ENCODE measurements at places on chromosomes 2 and 18.

DNA sequence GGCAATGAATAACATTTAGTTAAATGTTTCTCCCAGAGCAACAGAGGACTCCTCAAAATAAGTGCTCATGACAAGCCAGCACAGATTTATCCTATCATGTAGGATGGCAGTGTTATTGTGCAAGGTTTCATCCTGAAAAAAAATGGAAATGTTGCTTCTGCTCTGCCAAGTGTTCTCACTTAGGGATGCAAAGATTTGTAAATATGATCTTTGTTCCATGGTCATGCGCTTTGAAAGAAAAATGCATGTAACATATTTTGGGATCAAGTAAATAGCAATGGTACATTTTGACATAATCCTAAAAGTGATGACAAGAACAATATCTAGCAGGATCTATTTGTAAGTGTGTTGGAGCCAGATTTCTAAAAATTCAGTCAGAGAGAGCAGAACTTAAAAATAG, 229.5 kb upstream of the CCDC150 start:
- DNase-seq, result no peak

GRCh38 chr2:38483776-38484501, 106.9 kb upstream of the ATL2 start:
- no peak for DNase-seq

- no peak for DNase-seq
Measured at GRCh38 chr2:239241431-239241960, 159.3 kb downstream of the HDAC4 start.

DNA sequence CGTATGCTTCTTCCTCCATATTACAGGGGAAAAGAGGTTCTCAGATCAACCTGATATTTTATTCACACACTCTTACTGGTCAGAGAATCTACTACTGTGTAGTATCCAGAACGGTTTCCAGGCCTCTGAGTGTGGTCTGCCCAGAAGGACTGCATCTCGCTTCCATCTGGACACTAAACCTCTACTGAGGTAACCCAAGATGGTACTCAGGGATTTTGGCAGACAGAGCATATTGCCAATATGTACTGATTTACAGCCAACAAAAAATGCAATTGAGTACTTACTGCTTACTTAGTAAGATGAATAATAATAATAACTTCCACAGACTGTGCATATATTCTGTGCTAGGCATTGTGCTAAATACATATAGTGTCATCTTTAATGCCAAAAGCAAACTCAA, 55.8 kb downstream of the CYRIA start:
- DNase-seq, result no peak

DNA sequence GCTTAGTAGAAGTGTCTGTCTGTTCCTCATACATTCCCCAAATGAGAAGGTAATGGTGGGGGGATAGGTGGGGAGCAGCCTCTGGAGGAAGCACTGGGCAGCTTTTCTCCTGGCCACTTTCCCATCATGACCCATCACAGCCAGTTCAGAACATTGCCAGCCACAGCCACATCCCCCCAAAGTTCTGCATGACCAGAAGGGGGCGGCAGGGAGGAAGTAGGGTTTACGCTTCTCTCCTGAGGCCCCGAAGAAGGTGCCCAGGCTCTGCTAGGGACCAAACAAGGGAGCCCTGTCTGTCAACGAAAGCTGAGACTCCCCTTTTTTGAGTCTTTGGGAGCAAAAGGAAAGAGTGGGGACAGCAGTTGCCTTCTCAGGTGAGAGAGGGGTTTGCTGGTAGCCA, 7.7 kb downstream of the IGFBP5 start:
- no peak for DNase-seq

DNA sequence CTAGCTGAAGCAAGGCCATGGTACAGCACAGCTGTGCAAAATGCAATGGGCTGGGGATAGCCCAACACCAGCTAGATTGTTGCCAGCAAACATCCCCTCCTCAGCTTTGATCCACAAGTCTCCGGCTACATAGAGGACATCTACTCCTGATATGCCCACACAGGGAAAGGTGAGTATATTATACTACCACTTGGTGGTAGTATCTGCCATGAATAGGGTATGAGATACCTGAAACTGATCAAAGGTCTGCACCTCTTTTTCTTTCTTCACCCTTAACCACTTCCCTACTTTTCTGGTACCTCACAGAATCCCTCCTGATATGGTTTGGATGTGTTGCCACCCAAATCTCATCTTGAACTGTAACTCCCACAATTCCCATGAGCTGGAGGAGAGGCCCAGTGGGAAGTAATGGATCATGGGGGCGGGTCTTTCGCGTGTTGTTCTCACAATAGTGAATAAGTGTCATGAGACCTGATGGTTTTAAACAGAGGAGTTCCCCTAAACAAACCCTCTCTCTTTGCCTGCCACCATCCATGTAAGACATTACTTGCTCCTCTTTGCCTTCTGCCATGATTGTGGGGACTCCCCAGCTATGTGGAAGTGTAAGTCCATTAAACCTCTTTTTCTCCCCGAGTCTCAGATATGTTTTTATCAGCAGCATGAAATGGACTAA, 279.6 kb downstream of the TXNL1 start:
- DNase-seq, result no peak

GRCh38 chr2:17748745-17749144, 4.9 kb downstream of the SMC6 start:
- DNase-seq, result no peak

GRCh38 chr2:240603081-240603835, 16.7 kb downstream of the CAPN10 start:
- DNase-seq, result no peak

DNA sequence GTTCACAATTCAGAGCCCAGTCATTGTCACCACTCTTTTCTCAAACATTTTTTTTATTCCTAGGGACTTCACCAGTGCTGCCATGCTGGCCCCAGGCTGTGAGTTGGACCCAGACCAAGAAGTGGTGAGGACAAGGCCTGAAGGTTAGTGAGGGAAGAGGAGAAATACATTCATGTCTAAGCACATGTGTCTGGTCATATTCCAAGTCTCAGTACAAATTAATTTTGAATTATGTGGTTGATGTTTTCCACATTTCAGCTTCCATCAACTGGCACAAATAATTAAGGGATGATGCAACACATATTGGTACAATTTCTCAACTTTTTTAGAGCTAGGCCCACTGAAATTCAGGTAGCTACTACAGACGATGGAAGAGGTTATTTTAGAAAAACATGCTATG, 106.6 kb upstream of the UPP2 start:
- DNase-seq, result no peak

DNA sequence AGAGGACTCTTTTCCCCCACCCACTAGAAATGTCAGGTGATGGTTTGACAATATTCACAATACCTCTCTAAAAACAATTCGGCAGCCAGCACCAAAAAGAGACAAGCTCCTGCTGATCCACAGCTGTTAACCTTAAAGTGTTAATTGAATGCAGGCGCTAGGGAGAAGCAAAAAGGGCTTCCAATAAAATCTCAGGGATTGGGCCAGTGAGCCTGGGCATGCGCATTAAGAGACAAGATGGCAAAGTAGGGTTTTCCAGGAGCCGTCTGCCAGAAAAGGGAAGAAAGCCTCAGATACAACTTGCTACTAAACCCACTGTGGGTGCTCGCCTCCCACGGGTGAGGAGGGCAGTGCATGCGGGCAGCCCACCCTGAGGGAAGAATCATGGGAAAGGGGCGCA, 98.8 kb downstream of the HS6ST1 start:
- no peak for DNase-seq

DNA sequence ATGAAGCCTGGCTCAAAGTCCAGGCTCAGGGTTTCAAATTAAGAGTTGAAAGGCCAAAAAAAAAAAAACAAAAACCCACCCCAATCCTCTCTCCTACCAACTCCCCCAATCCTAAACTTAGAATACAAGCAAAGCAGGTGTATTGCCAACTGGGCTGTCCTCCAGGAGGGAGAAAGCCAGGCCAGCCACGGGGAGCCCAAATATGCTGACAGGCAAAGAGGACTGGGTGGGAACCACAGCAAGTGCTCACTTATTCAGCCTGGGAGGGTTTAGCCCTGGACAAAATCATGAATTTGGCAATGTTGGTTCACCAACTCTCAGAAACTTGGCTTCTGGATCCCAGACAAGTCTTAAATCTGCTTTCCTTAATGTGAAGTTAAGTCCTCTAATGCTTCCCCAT, 36.5 kb downstream of the GKN2 start:
- DNase-seq, result no peak

DNA sequence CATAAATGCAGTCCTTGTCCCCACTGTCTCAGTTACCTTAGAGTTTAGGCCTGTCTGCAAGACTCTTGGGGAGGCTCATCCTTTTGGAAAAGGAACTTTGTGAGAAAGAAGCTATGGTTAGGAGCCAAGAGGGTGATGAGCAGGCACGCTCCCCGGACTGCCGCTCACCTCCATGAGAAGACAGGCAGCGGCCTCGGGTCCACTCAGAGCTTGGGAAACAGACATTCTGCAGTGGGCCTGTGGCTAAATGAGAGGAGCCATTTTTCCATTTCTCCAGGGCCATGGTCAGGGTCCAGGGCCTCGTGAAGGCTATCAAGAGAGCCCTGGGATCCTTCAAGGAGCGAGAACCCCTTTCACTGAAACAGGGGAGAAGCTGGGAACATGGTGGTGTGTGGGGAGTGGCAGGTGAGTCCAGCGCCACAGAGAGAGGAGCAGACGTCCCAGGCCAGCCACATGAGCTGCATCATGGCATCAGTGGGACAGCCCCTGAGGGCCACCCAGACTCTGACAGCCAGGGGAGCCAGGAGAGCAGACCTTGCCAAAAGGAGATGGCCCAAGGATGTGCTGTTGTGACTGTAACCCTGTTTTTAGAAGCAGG, 4.0 kb upstream of the TEX51 start:
- DNase-seq, result no peak

DNA sequence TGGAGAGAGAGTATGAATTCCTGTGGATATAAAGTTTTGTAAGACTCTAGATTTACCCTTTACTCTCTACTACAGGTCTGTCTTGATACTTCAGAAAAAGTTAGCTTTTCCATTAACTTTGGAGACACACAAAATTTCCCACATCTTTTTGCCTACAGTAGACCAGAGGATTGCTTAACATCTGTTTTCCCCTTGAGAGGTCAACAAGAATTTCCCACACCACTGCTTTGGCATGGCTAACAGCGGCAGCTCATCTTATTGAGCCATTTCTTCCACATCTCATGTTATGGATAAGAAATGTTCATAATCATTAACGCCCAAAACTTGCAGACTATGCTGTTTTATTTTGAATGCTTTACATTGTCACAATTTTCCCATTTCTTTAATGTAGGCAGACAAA, 273.6 kb upstream of the RGPD4 start:
- no peak for DNase-seq

DNA sequence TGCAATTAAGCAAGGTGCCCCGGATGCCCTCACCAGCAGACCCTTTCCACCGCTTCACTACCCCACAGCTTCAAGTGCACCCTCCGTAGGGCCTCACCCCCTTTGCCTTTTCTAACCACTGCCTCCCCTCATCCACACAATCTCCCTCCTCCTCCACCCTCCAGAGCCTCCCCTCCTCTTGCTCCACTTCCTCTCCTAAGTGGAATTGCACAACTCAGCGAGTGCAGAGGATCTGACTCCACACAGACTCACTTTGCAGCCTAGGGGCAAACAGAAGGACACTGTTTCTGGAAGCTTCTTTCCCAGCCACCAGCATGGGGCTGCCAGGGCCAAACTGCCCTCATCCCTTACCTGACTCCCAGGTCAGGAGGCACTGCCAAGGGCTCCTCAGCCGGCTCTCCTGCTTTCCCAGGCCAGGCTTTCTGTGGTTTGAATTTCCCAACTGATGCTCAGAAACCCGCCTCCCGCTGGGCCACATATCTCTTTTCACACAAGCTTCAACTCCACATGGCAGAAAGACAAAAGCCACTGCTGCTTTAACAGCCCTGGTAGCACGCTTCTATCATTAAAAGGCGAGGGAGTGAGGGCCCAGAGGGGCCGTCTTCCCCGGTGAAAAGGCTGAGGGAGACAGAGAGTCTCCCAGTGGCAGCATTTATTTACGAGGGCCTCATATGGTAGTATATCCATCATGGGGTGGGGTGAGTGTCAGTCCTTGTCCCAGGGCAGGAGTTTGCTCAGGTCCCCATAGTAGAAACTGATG, 74.7 kb upstream of the MGAT4A start:
- DNase-seq, result no peak

DNA sequence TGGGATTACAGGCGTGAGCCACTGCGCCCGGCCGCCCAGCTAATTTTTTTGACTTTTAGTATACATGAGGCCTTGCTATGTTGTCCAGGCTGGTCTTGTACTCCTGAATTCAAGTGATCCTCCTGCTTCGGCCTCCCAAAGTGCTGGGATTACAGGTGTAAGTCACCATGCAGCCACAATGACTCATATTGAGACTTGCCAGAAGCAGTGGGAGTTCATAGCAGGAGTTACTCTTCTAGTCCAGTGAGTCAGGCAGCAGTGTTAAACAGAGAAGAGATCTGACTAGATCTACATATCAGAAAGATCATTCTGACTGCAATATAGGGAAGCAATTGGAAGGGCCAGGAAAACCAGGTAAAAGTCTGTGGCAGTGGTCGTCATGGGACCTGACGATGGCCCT, 1.5 kb upstream of the FLACC1 start:
- DNase-seq, result no peak

GRCh38 chr2:70632966-70633365, 79.3 kb upstream of the TGFA start:
- DNase-seq, result no peak

DNA sequence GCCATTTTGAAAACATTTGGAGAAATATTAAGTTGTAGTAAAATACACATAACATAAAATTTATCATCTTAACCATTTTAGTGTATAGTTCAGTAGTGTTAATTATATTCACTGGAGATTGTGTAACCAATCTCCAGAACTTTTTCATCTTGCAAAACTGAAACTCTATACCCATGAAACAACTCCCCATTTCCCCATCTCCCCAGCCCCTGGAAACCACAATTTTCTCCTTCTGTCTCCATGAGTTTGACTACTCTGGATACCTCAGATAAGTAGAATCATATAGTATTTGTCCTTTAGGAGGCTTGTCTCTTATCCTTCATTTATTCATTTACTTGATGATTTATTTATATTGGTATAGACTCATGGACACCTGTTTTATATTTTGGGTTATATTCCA, 392.9 kb downstream of the SETBP1 start:
- DNase-seq, result no peak

DNA sequence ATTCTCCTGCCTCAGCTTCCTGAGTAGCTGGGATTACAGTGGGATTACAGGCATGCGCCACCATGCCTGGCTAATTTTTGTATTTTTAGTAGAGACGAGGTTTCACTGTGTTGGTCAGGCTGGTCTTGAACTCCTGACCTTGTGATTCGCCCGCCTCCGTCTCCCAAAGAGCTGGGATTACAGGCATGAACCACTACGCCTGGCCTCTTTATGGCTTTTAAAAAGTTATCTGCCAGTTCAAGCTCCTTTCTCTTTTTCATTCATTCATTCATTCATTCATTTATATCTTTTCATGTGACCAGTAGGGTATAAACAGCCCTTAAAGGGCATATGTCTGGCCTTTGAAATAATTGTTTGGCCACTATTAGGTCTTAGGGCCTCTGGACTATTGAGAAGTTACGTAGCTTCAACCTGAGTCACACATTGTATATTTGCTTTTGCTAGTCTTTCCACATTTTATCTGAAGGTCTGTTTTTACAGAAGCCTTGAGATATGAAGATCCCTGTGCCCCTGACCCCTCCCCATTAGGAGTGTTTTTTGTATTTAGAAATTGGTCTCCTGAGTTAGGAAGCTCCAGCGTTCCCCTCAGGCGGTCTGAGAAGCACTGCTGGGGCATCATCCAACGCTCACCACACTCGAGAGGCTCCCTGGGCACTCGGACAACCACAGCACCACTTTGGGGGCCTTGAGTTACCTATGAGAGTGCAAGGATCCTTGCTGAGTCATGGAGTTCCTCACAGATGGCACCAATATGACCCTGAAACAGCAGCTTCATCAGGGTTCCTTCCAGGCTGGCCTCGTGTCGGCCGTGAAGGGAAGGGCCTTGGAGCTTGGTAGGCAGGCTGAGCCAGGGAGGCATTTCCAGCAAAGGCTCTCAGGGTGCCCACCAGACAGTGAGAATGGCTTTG, 21.8 kb downstream of the FZD5 start:
- DNase-seq, result no peak
